ENCODE measurements at places on chromosomes 6 and 20. TPM values are rescaled to one million over a fixed set of nuclear protein-coding genes. Genes with fewer than 3 reads are reported as not detected.

The BLCAP gene
- 43.2 TPM for total RNA-seq

The SYTL3 gene
- total RNA-seq, result 1.3 TPM

The AHCY gene
- 333 TPM for total RNA-seq

The LIME1 gene
- total RNA-seq, result 8.9 TPM

The SLC2A10 gene
- not detected for total RNA-seq

The GOPC gene
- total RNA-seq, result 16.7 TPM

The HLA-DQB2 gene
- not detected for total RNA-seq

The EYA2 gene
- 2.2 TPM for total RNA-seq

The ATRN gene
- 26.1 TPM for total RNA-seq

The CST7 gene
- total RNA-seq, result not detected

The SIRPB2 gene
- 0.09 TPM for total RNA-seq

The MEP1A gene
- total RNA-seq, result not detected

The PNLDC1 gene
- total RNA-seq, result not detected

The RSPH3 gene
- total RNA-seq, result 4.6 TPM

The FAM83B gene
- not detected for total RNA-seq

The ALDH8A1 gene
- total RNA-seq, result 0.11 TPM

The OGFR gene
- total RNA-seq, result 46.4 TPM

The TNFAIP3 gene
- total RNA-seq, result 21.1 TPM

The MYL9 gene
- 18.1 TPM for total RNA-seq

The IP6K3 gene
- 0.80 TPM for total RNA-seq

The THEMIS gene
- total RNA-seq, result not detected

The ANKEF1 gene
- total RNA-seq, result 6.9 TPM

The PPP2R5D gene
- 27.6 TPM for total RNA-seq

The SYCP2L gene
- total RNA-seq, result 2.0 TPM

The GATA5 gene
- total RNA-seq, result 0.37 TPM

The KCNK5 gene
- 1.3 TPM for total RNA-seq

The EYS gene
- 0.07 TPM for total RNA-seq

The KCNQ2 gene
- 0.58 TPM for total RNA-seq

The SLC17A3 gene
- 0.86 TPM for total RNA-seq

The PLAGL1 gene
- 7.5 TPM for total RNA-seq

The ZNFX1 gene
- 23.3 TPM for total RNA-seq

The TEAD3 gene
- total RNA-seq, result 6.7 TPM

The ZBTB46 gene
- total RNA-seq, result 0.86 TPM

The FAM184A gene
- total RNA-seq, result not detected

The ESR1 gene
- 0.02 TPM for total RNA-seq

The SMLR1 gene
- total RNA-seq, result not detected

The PROCR gene
- total RNA-seq, result 153 TPM

The LCA5 gene
- 0.84 TPM for total RNA-seq

The CST1 gene
- total RNA-seq, result 0.44 TPM

The B3GALT4 gene
- 0.57 TPM for total RNA-seq

The SIRPD gene
- not detected for total RNA-seq

The WFDC8 gene
- total RNA-seq, result not detected

The TMC2 gene
- total RNA-seq, result not detected

The WFDC5 gene
- not detected for total RNA-seq

The TTK gene
- total RNA-seq, result 18.9 TPM

The BNIP5 gene
- total RNA-seq, result not detected

The MYCT1 gene
- not detected for total RNA-seq

The OR12D3 gene
- total RNA-seq, result not detected

The SYNJ2 gene
- total RNA-seq, result 57.2 TPM

The OTOR gene
- total RNA-seq, result not detected

The GINS1 gene
- 32.2 TPM for total RNA-seq

The BPIFA1 gene
- not detected for total RNA-seq

The HEY2 gene
- total RNA-seq, result 0.07 TPM

The CLVS2 gene
- total RNA-seq, result 0.15 TPM

The PRRC2A gene
- total RNA-seq, result 83.4 TPM

Data from A549 treated with GW870086 at 1 μM for 4 hours (cell line).